ENCODE measurements at places on chromosomes 12 and 14. TPM values are rescaled to one million over a fixed set of nuclear protein-coding genes. Genes with fewer than 3 reads are reported as not detected.

GRCh38 chr14:61145903-61146481, 135.1 kb downstream of the TMEM30B start:
- DNase-seq: no peak

GRCh38 chr12:57735198-57735855, 3.2 kb downstream of the AGAP2 start:
- peak; percentile 55 for DNase-seq

DNA sequence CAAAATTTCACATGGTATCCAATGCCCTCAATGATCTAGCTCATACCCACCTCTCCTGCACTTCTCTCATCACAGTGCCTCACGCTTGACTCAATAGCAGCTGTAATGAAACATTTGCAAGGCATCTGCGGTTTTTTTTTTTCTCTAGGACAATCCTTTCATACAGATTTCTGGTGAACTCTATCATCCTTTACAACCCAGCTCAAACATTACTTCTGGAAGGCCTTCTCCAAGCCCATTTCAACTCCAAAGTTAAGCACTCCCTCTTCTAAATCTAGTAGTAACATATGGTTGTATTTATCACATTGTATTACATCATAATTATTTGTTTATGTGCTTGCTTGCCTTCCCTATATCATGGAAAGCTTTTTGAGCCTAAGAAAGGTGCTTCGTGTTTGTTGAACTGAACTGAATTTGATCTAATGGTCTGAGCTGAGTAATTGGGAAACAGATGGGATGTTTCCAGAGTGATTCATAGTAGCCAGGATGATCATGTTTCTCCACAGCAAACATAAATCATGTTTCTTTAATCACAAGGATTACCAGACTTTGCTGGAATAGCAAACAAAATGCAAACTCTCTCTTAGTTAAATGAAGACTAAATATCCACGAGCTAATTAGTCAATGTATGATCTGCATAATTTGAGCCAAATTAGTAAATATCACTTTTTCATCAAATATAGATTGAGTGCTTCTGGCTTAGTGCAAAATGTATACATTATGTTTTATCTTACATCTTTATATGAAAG, 14.3 kb downstream of the CFL2 start:
- DNase-seq: no peak

- no peak for DNase-seq
These were observed 10.1 kb upstream of the SIVA1 start for GRCh38 chr14:104742586-104743455.

DNA sequence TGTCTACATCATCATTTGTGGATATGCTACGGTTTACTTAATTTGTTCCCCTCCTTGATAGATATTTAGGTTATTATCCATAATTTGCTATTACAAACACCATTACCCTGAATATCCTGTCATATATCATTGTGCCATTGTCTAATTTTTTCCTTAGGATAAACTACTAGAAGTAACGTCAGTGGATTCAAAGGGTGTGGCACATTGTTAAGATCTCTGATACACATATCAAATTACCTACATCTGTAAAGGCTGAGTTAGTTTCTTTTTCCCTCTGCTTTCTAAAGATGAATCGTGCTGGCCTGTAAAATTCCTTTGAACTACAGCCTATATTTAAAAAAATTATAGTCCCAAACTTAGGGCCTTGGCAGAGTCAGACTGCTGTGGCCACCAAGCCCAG, 53.9 kb upstream of the STRN3 start:
- DNase-seq: no peak

DNA sequence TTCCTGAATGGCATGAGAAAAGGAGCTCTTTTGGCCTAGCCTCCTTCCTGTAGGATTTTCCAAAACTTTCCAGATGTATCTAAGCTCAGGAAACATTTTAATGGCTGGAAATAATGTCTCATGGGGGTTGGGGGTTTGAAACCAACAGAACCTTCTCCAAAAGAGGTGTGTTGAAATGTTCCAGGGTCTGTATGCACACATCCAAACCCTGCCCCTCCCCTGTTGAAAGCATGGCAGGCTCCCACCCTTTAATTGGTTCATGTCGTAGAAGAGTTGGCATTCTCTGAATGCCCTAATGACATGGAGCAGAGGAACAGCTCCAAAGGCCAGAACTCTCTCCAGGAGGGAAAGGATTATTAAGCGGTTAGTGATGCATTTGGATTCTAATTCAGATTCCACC, 353.2 kb downstream of the ZFP36L1 start:
- DNase-seq: no peak

Gene CLEC4A
- total RNA-seq: 1.9 TPM

Gene DTX1
- total RNA-seq: 4.5 TPM

Gene CNPY2
- 62.1 TPM for total RNA-seq

GRCh38 chr12:100688451-100688864, 106.1 kb upstream of the ANO4 start:
- DNase-seq: no peak

Gene IFNG
- total RNA-seq: not detected

DNA sequence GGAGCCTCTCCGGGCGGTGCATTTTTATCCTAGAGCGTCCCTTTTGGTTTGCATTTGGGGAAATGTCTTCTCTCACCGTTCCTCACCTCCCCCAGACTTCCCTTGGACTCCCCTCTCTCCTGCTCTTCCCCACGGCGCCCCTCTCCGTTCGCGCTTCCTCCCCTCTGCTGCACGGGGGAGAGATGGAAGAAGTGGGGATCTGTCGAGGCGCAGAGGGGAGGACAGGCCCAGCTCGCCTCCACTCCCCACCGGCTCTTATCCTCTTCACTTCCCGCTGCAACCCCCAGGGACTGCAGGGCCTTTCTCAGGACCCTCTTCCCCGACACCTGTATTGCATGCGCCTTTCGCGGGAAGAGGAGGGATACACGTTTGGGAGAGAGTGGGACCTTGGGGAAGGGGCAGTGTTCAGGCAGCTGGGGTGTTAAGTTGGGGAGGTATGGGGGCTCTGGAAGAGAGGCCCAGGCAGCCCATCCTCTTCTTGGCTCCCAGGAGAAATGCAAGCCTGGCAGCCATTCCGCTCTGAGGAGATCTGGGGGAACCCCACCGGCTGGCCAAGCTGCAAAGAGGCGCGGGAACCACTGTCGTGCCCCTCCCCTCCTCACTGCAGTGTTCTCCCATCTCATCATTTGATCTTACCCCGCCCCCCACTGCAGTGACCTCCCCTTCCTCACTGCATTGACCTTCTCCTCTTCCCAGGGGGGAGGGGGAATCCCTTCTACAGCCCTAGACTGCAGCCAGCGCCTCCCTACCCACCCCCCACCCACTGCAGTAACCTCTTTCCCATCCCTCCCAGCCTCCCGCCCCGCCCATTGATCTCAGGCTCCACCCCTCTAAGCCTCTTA, 788 bp downstream of the ENO2 start:
- DNase-seq: peak; percentile 78

DNA sequence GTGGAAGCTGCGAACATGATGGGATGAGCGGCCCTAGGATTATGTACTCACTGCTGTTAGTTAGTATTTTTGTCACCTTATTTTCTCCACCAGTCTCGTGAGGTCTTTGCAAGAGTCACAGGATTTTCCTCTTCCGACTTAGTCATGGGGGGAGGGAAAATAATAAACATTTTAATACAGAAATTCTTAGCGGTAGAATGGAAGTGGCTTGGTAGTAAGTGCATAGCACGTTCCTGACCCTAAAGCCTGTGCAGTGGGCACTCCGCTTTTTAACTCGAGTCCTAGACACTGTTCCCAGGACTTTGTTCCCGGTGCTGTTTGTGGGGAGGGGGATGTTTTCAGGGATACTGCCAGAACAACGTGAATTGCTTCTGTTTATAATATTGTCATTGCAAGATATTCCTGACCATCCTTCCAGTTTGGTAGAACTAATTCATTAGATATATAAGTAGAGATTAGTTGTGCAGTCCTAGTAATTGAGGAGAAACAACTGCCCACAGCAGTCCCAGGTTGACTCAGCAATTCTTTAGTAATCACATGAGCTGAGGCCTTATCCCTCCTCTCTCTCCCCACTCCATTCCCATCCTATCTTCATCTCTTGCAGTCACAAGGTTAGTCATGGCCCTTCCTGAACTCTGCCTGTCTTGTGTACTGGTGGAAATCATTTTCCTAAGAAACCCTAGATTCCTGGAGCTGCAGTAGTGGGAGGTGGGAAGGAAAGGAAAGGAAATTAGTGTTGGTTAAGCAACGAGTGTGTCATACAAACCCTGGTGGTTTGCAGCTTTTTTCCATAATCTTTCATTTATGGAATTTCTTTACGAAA, 799 bp downstream of the SLC38A6 start:
- DNase-seq: no peak

DNA sequence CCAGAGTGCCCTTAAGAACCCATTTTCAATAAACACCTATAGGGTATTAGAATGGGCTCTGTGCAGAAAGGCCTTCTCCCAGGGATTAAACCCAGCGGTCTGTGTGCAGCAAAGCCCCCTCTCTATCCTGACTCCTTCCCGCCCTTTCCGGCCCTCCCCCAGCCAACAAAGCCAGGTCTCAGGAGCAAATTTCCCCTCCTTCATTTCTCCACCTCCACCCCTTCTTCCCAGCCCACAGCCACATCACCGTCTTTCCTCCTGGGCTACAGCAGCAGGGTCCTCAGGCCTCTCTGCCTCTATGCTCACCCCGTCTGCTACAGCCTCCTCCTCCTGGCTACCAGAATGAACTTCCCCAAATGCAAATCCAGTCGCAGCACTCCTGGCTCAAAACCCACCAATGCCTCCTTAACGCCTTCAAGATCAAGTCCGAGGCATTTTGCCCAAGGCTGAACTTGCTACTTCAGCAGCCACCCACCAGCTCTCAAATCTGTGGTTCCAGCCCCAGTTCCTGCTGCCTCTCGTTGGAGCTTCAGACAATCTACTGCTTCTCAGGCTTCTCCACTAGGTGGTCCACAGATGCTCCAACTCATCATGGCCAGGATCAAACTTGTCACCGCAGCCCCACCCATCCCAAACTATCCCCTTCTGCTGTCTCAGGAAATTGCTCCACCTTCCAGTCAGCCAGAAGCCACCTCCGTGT, 134.8 kb downstream of the BCL11B start:
- DNase-seq: no peak

Gene RBP5
- total RNA-seq: 5.1 TPM

DNA sequence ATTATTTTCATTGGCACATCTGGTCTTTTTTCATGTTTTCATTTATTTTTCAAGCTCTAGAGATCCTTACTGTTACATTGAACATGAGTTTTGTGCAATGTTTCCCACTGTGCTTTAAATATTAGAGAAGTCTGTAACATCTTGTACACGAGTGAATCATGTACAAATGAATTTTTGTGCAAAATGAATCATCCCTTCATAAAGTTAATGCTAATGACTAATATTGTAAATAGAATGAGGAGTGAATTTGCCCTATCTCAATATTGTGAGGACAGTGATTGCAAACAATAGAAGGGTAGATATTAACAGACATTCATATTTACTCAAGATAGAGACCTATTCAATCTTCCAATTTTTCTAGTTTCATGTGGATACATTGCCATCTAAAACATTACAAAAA, 463.3 kb upstream of the FOXG1 start:
- DNase-seq: no peak

- no peak for DNase-seq
These were observed 40.9 kb upstream of the GSG1 start for GRCh38 chr12:13144266-13144828.

Gene PABPN1
- total RNA-seq: 79.0 TPM

Gene OR6C2
- total RNA-seq: not detected

DNA sequence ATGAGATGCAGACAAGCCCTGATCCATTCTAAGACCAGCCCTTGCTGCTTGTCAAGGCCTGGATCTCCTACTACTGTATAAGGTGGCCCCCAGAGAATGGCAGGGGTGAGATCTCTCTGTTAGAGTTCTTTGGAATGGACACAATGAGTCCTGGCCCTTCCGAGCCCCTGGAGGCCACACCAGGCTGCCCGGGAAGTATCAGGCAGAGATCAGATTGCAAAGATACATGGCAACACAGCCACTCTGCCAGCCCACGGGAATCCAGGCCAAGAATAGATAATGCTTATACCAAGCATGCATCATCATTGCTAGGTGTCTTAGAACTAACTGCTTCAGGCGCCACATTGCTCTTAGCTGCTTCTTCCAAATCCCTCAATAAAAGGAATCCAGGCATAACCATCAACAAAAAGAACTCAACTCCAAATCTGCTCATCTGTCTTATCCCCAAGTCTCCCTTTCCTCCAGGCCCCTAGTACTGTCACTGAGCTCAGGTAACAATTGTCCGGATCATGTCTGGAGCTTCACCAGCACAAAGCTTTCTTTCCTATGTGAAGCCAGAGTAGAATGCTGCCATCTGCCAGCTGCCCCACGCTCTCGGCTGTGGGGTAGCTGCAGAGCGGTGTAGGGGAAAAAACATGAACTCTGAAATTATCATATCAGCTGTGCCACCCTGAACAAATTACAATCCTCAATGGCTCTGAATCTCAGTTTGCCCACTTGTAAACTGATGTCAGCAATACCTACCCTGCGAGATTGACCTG, 5.5 kb upstream of the VASH1 start:
- no peak for DNase-seq

- DNase-seq: no peak
These were observed 99.5 kb downstream of the SETD3 start for GRCh38 chr14:99380991-99381687.

GRCh38 chr14:73209953-73210352, 27.4 kb upstream of the PAPLN start:
- DNase-seq: no peak

DNA sequence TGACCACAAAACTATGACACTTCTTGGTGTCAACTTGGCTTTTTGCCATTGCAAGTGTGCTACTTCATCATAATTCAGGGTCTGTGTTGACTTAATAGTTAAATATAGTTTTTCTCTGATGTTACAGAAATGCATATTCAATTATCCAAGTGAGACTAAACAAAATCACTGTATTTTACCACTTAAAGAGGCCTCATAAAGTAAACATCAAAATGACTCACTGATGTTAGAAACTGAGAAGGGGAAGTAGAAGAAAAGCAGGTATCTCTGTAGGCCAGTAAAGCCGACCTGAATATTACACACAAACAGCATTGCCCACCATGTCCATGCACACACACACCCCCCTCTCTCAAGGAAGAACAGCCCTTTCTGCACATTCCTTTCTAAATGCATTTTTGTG, 55.4 kb downstream of the RPAP3 start:
- DNase-seq: no peak

Gene RAD9B
- total RNA-seq: 3.0 TPM

- DNase-seq: no peak
These were observed 145.2 kb upstream of the KRR1 start for GRCh38 chr12:75656648-75657047.

DNA sequence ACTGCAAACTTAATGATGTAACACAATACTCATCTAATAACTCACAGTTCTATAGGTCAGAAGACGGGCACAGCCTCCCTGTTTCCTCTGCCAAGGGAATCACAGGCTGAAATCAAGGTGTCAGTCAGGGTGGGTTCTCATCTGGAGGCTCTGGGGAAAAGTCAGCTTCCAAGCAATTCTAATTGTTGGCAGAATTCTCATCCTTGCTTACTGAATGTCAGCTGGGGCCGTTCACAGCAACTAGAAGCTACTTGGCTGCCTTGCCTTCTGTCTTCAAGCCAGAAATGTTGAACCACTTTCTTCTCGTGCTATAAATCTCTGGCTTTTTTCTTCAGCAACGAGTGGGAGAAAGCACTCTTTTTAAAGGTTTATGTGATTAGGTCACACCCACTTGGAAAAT, 80.1 kb upstream of the PDZRN4 start:
- no peak for DNase-seq
